ENCODE measurements at places on chromosomes 13 and 19.
A peak's percentile ranks its signal among the peaks of the same experiment; 100 is the strongest.

DNA sequence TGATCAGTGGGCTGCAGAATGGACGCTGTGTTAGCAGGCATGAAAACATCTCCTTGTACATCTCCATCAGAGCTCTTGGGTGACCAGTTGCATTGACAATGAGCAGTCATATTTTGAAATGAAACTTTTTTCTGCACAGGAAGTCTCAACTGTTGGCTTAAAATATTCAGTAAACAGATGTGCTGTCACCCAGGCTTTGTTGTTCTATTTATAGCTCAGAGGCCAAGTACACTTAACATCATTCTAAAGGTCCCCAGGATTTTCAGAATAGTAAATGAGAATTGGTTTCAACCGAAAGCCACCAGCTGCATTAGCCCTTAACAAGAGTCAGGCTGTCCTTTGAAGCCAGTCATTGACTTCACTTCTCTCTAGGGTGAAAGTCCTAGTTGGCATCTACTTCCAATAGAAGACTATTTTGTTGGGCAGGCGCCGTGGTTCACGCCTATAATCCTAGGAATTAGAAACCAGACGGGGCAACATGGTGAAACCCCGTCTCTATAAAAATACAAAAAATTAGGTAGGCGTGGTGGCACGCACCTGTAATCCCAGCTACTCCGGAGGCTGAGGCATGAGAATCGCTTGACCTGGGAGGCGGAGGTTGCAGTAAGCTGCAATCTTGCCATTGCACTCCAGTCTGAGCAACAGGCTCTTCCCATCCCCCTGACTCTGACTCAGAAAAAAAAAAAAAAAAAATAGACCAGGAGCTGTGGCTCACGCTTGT, 7.9 kb upstream of the PDE4A start:
- DNase-seq: no peak

GRCh38 chr19:33865306-33865705, 68.6 kb downstream of the KCTD15 start:
- DNase-seq: no peak

GRCh38 chr19:33273881-33274662, 28.3 kb downstream of the CEBPA start:
- peak; percentile 35 for DNase-seq

GRCh38 chr19:7614859-7615741, 14.2 kb downstream of the XAB2 start:
- no peak for DNase-seq

DNA sequence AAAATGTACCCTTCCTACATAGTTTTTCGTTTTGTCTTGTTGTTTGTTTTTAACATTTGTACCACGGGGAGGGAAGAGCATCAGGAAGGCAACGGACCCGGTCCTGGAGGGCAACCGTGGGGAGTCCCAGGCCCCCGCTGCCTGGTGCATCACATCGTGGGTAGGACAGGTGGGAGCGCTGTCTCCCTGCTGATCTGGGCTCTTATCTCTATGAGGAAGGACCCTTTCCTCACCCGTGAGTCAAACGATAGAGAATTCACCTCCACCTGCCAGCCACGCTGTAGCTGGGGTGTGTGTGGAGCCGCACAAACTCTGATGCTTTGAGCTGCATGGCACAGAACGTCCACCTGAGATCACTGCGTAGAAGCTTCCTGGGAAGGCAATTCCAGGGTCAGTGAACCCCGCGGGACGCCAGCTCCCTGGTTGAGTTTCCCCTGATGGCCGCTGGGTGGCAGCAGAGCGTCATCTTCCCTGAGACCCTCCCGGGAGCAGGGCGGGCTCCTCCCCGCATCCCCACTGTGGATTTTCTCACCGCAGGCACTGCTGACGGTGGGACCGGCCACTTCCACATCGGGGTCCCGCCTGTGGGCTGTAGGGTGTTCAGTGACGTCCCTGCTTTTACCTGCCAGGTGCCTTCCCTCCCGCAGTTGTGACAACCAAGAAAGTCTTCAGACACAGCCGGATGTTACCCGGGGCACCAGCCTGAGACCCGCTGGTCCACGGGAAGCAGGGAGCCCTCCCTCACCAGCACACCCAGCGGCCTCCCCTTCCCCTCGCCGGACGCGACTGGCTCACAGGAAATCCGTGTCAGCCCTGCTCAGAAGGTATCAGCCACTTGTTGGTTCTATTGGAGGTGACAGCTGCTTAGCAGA, 54.7 kb downstream of the ZNF787 start:
- peak; percentile 58 for DNase-seq

- no peak for DNase-seq
Measured at GRCh38 chr13:114151565-114152284, 19.3 kb upstream of the RASA3 start.
